ENCODE measurements at places on chromosomes 3 and 15.

GRCh38 chr15:67407786-67408185, 113.1 kb upstream of the C15orf61 start:
- DNase-seq: no peak

- no peak for DNase-seq
These were observed 75.7 kb downstream of the SMAD6 start for GRCh38 chr15:66777596-66778313.

GRCh38 chr15:78868366-78868765, 4.3 kb upstream of the MORF4L1 start:
- no peak for DNase-seq

- DNase-seq: no peak
These were observed 149.0 kb downstream of the WDR76 start for GRCh38 chr15:43975770-43976169.

GRCh38 chr15:63729115-63729884, 104.4 kb downstream of the HERC1 start:
- DNase-seq: no peak

DNA sequence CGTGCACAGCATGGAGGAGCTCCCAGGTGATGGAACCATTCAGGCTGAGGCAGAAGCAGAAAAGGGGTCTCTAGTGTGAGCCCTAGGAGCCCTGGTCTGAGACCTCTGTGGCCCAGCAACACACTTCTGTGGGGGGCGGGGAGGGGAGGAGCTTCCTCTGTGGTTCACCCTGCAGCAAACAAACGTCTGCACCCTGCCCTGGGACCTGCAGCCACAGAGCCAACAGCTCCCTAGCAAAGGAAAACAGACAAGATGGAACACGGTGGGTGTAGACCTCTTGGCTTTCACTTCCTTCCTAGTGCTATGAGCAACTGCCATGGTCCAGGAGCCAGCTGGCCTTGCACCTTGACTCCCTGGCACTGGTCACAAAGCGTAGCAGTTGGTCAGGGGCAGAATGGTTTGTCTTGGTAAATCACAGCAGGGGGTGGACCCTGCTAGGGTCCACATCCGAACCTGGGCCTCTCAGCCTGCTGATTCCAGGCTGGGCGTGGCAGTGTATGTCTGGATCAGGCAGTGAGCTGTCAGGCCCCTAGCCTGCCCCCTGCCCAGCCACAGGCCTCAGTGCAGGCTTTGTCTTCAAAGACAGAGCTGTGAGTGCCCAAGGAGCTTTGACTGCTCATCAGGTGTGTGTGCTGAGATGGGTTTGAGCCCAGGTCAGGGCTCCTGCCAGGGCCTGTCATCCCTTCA, 6.7 kb downstream of the AMIGO3 start:
- DNase-seq: no peak

DNA sequence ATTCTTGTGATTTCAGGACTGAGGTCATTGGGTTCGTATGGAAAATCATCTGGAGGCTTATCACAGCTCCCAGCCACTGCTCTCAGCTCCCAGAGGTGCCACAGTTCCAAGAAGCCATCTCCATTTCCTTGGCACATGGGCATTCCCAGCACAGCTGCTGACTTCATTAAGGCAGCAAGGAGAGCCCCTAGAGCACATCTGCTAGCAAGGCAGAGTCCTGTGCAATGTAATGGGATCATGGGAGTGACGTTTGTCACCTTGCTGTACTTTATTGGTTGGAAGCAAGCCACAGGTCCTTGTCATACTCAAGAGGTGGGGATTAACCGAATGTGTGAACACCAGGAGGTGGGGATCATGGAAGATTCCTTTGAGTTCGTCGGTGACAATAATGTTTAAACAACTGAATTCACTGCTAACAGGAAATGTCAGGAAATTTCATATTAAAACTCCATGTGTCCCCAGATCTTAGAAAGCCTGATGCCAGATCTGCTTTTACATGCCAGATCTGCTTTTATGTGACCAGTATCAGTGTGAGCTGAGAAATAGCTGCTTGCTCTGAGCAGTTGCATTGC, 148.8 kb downstream of the GABRG3 start:
- no peak for DNase-seq

DNA sequence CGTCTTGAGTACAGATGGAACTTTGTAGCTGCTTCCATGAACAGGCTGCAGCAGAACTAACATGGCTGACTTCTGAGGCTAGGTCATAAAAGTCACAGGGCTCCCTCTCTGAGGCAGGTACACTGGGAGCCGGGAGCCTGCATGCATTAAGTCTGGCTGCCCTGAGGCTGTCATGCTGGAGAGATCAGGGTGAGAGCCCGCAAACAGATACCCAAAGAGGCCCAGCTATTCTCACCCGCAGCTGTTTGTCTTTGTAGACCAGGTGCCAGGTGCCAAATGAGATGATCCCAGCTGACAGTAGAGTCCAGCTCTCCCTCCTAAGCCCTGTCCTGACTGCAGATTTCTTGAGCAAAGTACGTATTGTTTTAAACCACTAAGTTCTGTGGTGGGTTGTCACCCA, 8.6 kb upstream of the SLCO3A1 start:
- DNase-seq: no peak

- no peak for DNase-seq
These were observed 84.9 kb downstream of the B3GALNT1 start for GRCh38 chr3:161020256-161020655.

DNA sequence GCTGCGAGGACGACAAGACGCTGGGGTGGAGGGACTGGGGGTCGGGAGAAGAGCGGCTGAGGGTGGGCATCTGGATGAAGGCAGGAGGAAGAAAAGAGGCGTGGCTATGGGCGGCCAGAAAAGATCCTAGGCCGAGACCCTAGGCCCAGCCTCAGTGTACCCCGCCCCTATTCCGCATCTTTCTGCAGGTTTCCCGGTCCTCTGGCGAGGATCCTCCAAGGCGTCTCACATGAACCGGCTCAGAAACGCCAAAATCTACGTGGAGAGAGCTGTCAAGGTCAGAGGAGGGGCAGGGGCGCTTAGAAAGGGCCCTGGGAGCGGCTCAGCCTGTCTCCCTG, 340 bp downstream of the TTLL3 start:
- no peak for DNase-seq

GRCh38 chr3:158531334-158531733, 39.7 kb upstream of the MLF1 start:
- no peak for DNase-seq

DNA sequence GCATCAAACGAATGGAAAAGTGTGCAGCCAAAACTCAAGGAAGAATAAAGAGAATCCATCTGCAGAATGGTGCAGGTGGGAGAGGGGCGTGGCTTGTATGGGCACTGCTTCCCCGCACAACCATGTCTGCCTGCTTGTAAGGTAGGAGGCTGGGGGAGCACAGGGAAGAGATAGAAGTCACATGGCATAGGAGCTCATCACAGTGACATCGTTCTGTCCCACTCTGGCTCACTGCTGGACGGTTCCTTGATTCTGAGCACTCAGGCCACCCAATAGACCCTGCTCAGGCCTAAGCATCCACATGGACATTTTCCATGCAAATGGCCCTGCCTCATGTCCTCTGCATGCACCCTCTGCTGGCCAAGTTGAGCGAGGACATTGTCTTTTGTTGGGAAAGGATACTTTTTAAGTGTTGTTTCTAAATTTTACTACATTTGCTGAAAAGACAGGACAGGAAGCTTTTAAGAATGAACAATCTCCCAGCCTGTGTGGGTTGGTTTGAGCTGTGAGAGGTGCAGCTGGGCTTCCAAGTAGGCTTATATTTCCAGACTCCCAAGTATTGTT, 3.1 kb downstream of the MYLK start:
- peak; percentile 55 for DNase-seq

DNA sequence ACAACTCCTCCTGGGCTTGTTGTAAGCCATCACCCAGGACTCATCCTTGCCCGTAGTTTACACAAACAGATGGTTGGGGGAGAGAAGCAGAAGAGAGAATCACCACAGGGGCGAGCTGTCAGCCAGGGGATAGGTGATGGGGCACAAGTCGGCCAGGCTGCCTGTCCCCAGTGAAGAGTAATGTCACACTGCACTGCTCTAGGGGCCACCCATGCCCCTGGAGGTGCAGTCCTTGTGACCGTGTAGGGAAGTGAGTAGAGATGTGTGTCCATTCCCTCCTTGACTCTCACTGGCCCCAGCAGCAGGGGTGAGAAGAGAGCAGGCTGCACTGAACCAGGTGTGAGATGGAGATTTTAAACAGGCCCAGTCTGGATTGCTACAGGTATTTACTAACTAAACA, 17.1 kb upstream of the PRSS50 start:
- DNase-seq: no peak

DNA sequence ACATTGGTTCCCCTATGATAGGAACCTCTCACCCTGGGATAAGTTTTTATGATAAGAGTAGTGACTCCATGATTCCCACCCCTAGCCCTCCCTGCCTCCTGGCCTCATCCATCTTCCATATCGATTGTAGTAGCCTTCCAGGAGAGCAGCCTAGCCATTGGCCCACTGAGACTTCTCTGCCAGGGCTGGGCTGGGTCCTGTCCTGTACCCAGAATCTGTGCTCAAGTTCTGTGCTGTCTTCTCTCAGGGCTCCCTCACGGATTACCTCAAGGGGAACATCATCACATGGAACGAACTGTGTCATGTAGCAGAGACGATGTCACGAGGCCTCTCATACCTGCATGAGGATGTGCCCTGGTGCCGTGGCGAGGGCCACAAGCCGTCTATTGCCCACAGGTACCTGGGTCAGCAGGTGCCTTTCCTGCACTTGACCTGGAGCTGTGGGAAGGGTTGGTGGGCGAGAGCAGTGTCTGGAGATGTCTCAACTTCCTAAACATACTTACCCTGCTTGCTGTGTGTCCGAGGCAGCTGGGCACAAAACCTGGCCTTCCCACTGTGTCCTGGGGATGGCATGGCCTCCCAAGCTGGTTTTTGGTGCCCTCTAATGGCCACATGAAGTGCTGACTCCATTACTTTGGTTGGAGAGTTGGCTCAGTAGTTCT, 16.6 kb upstream of the EXOG start:
- peak; percentile 56 for DNase-seq

DNA sequence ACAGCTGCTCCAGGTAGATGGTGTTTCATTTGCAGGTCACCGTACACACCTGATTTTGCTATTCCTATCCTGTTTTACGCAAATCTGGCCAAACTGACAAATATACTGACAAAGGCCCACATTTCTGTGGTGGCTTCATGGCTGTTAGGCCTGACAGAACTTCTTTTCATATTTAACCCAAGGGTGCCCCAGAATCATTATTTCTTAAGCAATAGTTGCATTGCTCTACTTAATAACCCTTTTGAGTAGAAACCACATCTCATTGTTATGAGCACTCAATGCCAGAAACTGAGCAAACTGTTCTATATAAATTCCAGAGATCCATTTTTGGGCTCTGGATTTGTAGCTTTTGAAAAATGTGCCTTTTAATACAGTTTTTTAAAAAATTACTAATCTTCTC, 19.4 kb downstream of the ASTE1 start:
- DNase-seq: no peak

GRCh38 chr15:32683906-32684584, 33.8 kb upstream of the GREM1 start:
- DNase-seq: peak; percentile 96
